Forelimb muscle (tissue), 1 donor: ENCODE measurements at places on chromosomes 6 and 20. TPM values are rescaled to one million over a fixed set of nuclear protein-coding genes. Genes with fewer than 3 reads are reported as not detected.

DNA sequence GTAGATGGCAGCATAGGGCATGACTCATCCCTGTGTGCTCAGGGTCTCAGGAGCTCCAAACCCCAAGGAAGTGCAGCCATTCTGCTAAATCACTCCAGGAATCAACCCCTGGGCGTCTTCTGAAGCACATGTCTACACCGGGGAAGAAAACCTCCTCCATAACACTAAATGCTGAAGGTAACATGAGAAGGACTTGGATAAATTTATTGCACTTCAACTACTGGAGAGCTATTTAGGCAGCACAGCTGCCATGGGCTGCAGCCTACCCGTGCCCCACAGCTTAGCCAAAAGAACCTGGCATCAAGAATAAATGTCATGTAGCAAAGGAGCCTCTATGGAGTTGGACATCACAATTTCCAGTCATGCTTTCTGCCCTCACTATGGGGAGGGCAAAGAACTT, 152.4 kb upstream of the PROKR2 start:
- DNase-seq = no peak

- DNase-seq = no peak
Measured at GRCh38 chr6:4804095-4804494, 27.9 kb downstream of the CDYL start.

GRCh38 chr6:64233746-64234145, 598.1 kb downstream of the PHF3 start:
- DNase-seq = no peak

- no peak for DNase-seq
Measured at GRCh38 chr6:39363280-39363679, 40.8 kb upstream of the KCNK16 start.

- no peak for DNase-seq
Measured at GRCh38 chr6:44062771-44063560, 64.3 kb downstream of the MRPL14 start.

- peak; percentile 19 for DNase-seq
Measured at GRCh38 chr6:10801224-10801848, 37.0 kb downstream of the MAK start.

TBC1D22B gene
- polyA plus RNA-seq = 6.6 TPM

NTSR1 gene
- 0.10 TPM for polyA plus RNA-seq
